Stimulated activated CD4-positive, alpha-beta T cell treated with anti-CD3 and anti-CD28 coated beads, Interleukin-15, amount 100 ng/mL, for 48 hours (primary cell): ENCODE measurements at places on chromosomes 5 and 9.

GRCh38 chr5:91383956-91384300, 811 bp upstream of the ARRDC3 start:
- DNase-seq: no peak

DNA sequence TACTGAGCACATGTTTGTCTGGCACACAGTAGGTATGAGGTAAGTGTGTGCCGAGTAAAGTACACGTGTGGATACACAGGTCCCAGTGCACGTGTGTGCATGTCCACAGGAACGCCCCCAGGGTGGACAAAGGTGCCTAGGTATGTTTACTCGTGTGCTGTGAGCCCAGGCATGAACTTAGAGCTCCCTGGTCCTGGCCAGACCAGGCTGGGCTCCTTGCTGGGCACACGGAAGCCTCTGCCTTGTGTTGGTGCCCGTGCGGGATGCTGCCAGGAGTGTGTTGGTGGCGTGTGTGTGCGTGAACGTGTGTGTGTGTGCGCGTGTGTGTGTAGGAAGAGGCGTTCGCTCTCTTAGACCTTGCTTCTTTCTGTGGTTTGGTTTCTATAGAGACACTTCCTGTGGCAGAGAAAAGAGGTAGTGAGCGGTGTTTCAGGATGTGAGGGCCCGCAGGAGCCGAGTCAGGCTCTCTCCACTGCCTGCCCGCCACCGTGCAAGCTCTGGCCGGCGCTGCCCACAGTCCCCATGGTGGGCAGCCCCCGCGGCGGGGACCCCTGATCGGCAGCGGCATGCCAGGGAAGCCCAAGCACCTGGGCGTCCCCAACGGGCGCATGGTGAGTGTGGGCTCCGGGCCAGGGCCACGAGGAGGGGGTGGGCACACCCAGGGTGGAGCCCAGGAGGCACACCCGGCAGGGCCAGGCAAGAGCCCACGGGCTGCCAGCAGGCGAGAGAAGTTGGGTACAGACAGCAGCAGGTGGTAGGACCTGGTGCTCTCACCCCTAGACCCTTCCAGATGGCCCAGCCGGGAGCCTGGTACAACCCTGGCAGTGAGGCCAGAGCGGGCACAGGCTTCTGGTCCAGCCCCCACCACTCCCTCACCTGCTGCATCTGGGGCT, at the start of gene RGS14:
Gene RGS14, plus strand, starts transcription at position 466 of the 893 bp plus-strand sequence. Its CDS starts 101 bp downstream, at position 567.
- DNase-seq: peak; percentile 39

DNA sequence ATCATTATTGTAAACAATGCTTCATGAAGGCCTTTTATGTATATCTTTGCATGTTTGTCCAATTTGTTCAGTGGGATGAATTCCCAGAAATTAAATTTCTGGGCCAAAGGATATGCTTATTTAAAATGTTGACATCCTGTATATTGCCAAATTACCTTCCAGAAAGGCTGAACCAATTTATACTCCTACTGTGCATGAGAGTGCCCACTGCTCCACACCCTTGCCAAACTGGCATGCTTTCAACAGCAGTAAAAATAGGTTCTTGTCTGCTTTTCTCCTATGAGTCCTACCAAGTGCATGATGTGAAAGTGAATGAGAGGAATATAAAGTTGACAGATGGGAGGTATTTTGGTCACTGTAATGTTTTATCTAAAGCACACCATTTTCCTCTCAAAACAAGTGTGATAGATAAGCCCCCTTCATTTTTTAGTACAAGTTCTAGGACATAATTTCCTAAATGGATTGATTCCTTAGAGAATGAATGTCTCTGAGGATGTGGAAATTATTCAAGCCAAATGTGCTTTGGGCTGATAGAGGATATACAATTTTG, 70.5 kb upstream of the ERBIN start:
- DNase-seq: no peak

- no peak for DNase-seq
Measured at GRCh38 chr9:81549500-81550206, 139.7 kb downstream of the TLE1 start.

GRCh38 chr5:140566665-140567064, 2.0 kb downstream of the SLC35A4 start:
- no peak for DNase-seq

DNA sequence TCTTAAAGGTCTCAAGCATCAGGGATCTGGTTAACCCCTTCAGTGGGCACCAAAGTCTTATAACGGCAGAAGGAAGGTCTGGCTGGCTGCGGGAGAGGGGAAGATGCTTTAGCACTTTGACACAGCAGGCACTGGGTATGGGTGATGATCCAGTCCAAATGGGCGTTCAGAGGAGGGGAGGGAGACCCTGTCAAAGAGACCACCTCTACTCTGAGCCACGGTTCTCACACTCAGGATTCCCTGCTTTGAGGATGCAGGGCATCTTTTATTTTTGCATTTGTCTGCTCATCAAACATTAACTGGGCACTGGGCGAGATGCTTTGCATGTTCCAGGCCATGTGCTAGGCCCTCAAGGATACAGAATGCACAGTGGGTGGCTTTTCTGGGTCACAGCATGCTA, 204.0 kb downstream of the DAB2IP start:
- no peak for DNase-seq

- no peak for DNase-seq
Measured at GRCh38 chr9:38413283-38413682, 11.0 kb downstream of the IGFBPL1 start.

DNA sequence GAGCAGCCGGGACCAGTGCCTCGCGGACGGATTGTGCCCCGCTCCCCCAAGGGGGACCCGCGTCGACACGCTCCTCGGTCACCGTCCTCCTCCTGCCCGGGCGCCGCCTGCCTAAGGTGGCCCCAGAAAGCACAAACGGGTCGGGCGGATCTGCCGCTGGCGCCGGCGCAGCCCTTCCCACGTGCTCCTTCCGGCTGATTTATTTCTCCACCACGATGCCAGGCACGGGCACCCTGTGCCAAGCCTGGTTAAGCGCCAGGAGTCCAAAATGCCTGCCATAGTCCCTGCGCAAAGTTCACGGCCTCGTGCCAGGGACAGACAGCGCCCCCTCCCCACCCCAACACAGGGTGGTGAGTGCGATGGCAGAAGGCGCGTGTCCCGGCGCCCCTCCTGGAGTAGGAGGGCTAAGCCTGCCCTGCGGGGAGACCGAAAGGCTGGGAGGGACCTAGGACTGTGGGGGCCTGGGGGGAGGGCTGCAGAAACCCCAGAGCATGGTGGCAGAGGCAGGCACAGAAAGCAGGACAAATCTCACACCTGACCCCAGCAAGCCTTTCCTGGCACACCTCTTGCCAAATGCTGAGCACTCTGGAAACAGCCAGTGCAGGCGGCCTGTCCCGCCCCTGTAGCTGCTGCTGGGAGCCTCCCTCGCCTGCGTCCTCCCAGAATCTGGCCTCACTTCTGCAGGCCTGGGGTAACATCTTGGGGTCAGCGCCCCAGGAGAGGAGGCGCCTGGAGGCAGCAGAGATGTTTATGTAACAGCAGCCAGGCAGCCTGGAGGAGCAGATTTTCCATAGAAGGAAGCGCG, 1.1 kb upstream of the NOTCH1 start:
- no peak for DNase-seq

GRCh38 chr5:15577132-15577531, 77.2 kb downstream of the FBXL7 start:
- DNase-seq: no peak

- no peak for DNase-seq
Measured at GRCh38 chr9:98747476-98747875, 38.7 kb upstream of the GABBR2 start.

DNA sequence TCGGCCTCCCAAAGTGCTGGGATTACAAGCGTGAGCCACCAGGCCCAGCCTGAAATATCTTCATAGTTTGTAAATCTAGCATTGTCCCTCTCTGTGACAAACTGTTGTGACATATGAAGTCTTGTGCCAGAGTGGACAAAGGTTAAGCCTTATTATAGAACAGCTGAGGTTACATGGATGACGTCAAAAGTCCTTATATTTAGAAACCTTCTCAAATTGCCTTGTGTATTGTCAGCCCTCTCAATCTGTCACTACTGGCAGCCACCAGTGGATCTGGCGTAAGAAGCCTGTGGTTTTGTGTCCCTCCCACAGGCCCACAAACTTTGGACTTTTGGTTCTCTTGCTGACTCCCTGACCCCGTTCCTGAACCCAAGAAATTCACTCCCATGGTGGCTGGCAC, 79.4 kb upstream of the CCDC112 start:
- DNase-seq: no peak

- DNase-seq: no peak
Measured at GRCh38 chr5:173969167-173970049, 19.6 kb upstream of the C5orf47 start.

- no peak for DNase-seq
Measured at GRCh38 chr9:80732506-80732905, 956.8 kb downstream of the TLE1 start.

DNA sequence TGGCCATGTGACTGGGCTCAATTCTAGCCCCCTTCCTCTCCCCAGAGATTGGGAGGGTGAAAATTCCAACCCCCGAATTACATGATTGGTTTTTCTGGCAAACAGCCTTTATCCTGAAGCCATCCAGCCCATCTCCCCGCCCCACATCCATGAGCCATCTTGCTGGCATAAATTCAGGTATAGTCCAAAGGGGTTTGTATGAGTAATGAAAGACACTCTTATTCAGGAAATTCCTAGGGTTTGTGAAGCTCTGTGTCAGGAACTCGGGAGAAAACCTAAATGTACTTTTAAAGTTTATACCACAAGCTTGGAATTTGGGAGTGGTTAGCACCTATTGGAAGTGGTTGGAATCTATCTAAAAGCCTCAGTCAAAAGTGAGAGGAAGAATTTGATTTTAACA, 80.6 kb upstream of the SIMC1 start:
- DNase-seq: no peak

DNA sequence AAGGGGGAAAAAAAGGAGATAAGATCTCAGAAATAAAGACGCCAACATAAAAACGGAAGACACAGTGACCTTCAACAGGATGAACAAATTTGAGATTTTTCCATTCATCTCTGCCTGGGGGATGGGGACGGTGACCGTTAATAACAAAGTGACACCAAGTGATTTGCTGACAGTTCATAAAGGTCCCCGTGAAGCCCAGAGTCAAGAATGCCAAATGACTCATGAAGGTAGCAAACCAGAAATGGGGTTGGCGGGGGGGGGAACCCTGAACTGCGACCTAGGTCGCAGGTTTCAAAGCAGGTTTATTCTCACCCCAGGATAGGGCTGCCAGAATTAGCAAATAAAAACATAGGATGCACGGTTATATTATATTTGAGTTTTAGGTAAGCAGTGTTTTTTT, 21.1 kb upstream of the SHB start:
- no peak for DNase-seq

DNA sequence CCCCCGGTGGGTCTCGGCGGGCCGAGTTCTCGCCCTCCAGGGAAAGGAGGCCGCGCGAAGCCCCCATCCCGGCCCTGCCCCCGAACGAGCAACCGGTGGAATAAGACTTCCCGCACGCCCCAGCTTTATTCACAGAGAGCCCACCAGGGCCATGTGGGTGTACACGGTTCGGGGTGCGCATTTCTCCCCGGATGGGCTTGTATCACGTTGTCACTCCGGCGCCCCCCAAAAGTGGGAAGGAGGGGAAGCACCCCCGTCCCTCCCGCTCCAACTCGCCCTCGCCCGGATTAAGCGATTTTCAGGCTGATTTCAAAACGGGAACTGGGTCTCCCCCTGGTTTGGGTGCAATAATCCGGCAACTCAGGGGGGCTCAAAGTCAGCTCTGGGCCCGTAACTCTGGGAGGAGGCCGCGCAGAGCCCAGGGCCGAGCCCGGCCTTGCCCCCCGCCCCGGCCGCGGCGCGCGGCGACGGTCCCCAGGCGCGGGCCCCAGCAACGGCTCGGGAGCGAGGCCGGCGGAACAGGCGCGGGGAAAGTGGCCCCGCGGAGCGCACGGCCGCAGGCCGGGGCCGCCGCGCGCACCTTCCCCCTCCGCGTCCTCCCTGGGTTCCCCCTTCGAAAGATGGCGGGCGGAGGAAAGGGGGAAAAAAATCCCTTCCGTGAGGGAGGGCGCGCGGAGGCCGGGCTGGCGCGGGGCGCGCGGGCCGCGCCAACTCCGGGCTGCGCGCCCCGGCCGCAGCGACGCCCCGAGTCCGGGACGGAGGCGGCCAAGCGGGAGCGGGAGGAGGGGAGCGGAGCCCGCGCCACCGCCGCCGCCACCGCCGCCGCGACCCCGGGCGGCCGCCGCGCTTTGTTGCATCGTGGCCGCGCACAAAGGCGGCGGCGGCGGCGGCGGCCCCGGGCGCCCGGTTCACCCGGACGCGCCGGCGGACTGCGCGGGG, 644 bp downstream of the BRD3 start:
- DNase-seq: peak; percentile 24

- DNase-seq: peak; percentile 42
Measured at GRCh38 chr9:119556129-119556875, 187.1 kb upstream of the BRINP1 start.

DNA sequence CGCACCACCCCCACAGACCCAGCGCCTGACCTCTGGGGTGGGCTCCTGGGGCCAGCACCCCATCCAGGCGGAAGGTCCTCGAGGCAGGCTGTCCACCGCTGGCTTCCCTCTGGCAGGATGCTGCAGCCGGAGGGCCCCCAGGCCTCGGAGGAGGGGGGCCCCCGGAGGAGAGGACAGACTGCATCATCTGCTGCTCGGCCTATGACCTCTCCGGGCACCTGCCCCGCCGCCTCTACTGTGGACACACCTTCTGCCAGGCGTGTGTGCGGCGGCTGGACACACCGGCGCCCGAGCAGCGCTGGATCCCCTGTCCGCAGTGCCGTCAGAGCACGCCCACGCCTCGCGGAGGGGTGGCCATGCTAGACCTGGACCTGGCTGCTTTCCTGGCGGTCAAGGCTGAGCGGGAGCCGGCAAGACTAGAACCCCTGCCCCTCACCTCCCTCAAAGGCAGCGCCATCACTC, 1.2 kb downstream of the RNF224 start:
- DNase-seq: no peak

GRCh38 chr9:92276331-92277032, 17.0 kb downstream of the IARS1 start:
- DNase-seq: no peak

GRCh38 chr5:122434205-122434970, 122.4 kb downstream of the SNCAIP start:
- DNase-seq: no peak

DNA sequence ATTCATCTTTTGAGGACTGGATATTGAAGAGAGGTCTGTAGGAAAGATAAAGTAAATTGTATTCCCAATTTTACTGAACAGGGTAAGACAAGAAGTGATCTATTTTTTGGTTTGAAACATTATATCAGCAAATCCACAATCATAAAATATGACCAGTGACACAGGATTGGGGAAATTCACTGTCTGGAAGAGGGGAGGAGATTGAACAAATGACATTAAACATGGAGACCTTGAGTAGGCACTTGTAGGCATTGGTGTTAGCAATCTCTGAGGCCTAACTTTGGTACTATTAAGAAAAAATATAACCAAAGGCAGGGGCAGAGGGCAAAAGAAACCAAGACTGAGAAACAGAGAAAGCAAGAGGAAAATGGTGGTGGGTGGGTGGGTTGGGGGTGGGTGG, 132.6 kb upstream of the TMEM161B start:
- DNase-seq: no peak

GRCh38 chr5:142097681-142098080, 10.9 kb upstream of the NDFIP1 start:
- DNase-seq: no peak
